Gastroesophageal sphincter (tissue), 4 donors: ENCODE measurements at places on chromosomes 13 and 19. TPM values are rescaled to one million over a fixed set of nuclear protein-coding genes. Genes with fewer than 3 reads are reported as not detected.

JAK3 gene
- 1.7 TPM for total RNA-seq

LRG1 gene
- not detected for total RNA-seq

DNA sequence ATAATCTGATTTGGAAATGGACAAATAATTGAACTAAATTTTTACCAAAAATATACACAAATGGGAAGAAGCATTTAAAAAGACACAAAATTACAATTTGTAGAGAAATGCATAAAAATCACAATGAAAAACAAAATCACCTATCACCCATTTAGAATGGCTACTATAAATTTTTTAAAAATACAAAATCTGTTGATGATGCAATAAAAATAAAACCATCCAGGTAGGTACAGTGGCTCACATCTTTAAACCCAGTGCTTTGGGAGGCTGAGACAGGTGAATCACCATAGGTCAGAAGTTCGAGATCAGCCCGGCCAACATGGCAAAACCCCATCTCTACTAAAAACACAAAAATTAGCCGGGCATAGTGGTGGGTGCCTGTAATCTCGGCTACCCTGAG, 23.5 kb downstream of the ZNF43 start:
- ATAC-seq, result no peak

HSH2D gene
- total RNA-seq, result 0.94 TPM

DNA sequence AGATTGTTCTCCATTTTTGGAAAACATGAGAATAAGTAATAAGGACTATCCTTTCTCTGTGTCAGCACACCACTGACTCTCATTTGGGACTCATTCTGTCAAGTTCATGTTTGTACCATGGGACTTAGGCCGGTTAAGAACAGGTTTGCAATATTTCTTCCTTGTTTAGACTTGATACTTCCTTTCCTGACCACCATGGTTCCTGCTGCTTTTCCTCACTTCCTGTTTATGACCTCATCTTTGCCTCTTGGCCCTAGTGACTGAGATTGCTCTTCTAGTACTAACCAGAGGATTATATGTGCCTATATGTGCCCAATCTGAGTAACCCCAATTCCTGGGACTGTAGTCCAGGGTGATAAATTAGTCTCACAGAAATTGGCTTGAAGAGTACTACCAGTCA, 32.5 kb upstream of the NDFIP2 start:
- no peak for ATAC-seq

- no peak for ATAC-seq
Measured at GRCh38 chr13:46565808-46566750, 13.1 kb downstream of the LRCH1 start.

DNA sequence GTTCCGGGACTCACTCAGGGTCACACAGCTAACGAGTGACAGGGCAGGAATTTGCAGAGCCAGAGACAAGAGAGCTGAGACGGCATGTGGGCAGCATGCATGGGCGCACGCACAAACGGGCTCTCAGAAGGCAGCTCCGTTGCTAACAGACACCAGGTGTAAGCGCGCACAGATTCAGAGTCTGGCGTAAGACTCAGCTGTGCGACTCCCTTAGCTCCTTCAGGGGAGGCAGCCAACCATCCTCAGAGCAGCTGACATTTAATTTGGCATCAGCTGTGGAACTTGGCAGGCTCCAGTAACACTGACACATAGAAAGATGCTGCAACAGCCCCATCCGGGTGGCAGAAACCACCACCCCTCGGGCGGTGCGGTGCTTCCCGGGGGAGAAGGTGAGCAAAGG, 7.5 kb upstream of the TM6SF2 start:
- no peak for ATAC-seq

DNA sequence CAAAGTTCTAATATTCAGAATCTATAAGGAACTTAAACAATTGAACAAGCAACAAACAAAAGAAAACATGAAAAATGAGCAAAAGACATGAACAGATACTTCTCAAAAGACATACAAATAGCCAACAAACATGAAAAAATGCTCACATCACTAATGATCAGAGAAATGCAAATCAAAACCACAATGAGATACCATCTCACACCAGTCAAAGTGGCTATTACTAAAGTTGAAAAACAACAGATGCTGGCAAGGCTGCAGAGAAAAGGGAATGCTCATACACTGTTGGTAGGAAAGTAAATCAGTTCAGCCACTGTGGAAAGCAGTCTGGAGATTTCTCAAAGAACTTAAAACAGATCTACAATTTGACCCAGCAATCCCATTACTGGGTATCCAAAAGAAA, 74.3 kb downstream of the CRYL1 start:
- no peak for ATAC-seq

GRCh38 chr13:86608701-86609100, 809.5 kb upstream of the SLITRK6 start:
- no peak for ATAC-seq

IZUMO2 gene
- total RNA-seq, result not detected
